ENCODE measurements at places on chromosomes 7 and 10.

DNA sequence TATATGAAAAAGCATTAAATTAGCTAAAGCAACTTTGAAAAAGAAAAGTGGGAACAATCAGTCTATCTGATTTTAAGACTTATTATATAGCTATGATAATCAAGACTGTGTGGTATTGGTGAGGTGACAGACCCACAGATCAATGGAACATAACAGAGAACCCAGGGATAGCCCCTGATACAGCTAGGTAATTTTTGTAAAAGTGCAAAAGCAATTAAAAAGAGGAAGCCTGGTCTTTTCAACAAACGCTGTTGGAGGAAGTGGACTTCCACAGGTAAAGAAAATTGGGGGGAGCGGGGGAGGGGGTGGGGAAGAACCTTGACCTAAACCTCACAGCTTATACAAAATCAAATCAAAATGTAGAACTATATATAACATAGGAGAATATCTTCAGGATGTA, 45.4 kb downstream of the GNA12 start:
- no peak for DNase-seq

DNA sequence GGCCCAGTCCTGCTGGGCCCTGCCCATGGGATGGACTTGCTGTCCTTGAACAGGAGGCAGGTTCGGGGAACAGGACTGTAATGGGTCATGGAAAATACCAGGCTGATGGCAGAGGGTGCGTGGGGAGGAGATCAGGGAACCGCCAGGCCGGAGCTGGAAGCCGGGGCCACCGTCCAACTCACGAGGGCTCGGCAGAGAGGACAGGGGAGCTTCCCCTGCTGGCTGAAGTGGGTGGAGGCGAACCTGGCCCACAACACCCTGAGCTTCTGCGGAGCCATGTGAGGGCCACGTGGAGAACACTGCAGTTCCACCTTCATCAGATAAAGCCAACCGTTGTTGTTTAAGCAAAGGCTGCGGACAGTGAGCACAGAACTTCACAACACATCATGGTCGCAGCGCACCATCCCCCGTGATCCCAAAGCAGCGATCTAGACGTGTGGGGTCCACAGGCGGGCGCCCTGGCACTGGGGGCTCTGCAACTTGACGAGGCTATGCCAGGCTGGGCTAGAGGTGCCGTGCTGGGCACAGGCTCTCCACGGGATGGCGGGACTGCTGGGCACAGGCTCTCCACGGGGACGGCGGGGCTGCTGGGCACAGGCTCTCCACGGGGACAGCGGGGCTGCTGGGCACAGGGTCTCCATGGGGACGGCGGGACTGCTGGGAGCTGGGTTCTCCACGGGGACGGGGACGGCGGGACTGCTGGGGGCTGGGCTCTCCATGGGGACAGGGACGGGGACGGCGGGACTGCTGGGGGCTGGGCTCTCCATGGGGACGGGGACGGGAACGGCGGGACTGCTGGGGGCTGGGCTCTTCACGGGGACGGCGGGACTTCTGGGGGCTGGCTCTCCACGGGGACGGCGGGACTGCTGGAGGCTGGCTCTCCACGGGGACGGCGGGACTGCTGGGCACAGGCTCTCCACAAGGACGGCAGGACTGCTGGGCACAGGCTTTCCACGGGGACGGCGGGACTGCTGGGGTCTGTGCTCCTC, 473.4 kb downstream of the DNAJB6 start:
- DNase-seq = no peak

- no peak for DNase-seq
Measured at GRCh38 chr7:37410305-37411229, 38.1 kb downstream of the ELMO1 start.

GRCh38 chr7:85165263-85165662, 21.6 kb downstream of the SEMA3D start:
- DNase-seq = no peak

DNA sequence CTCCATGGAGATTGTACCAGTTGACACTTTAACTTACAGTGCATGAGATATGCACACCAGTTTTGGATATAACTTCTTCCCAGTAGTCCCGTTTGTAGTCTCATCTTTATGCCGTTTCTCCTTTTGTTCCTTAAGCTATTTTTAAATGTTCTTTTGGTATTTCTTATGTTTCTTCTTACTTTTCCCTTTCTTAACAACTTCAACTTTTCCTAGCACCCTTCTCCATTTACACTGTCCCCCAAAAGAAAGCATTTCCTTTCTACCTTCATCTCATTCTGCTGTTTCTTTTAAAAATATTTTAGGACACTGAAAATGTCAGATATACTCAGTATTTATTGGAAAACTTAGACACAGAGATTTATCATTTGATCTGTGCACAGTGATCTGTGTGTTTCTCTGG, 1.5 kb downstream of the PSMC2 start:
- no peak for DNase-seq

DNA sequence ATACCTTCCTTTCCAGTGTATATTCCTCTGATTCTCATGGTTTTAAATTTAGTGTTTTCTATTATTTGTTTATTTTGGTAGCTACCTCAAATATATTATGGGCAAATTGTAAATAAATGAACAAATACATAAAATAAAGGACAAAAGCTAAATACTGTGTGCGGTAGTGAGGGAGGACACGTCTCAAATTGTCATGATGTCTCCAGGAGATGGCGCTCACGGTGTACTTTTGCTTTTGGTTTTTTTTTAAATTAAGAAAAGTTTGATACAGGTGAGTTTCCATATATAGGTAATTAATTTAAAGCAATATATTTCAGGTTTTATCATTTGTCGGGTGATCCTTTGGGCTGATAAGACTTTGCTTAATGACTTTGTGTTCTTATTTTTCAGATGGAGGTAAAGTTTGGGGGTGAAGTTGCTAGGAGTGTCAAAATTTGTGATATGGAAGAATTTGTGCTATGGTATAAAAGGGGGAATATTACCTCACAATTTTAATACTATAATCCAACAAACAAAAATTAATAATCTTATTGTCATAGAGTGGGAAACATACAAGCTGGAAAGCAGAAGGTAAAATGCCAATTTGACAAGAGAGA, 68.4 kb upstream of the TMEM229A start:
- no peak for DNase-seq

Data from thoracic aorta (tissue), 2 donors.